ENCODE measurements at places on chromosomes 13 and 19.

GRCh38 chr19:56637976-56638555 is 4.9 kb upstream of the SMIM17 start:
- DNase-seq, result no peak

- DNase-seq, result no peak
Observed at GRCh38 chr19:39167461-39168257, 29.1 kb upstream of the NCCRP1 start.

DNA sequence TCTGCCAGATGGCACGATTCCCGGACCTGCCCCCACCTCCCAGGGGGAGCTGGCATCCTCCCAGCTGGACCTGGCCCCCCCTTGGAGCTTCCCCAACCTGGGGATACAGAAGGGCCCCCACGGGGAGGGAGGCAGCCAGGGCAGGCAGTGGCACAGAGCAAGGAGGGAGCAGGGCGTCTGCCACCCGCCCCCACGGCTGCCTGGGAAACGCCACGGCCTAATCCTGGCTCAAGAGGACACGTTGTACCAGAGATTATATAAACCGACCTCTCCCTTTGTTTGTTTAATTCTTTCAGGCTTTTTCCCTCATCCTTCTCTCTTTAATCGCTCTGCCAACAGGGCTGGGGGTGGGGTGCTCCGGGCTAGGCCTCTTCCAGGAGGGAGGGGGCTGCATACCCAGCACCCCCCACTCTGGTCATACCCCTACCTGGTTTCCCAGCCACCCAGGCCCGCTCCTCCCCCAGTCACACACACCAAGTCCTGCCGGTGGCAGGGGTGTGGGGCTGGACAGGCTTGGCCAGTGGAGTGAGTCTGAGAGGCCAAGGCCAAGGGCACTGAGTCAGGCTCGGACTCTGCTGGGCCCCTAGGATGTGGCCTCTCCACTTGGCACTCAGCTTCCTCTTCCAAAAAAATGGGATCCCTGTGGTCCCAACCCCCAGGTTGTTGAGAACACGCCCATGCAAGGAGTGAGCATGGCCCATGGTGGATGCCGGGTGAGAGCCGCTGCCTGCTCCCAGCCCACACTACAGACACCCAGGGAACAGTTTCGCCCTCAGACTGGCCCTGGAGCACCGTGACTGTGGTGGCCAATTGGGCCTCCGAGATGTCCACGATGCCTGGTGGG is 29.5 kb upstream of the NFIC start:
- DNase-seq, result no peak

GRCh38 chr13:75547917-75548316 is 1.7 kb upstream of the UCHL3 start:
- no peak for DNase-seq
